ENCODE measurements at places on chromosomes 13 and 19. TPM values are rescaled to one million over a fixed set of nuclear protein-coding genes. Genes with fewer than 3 reads are reported as not detected.

DNA sequence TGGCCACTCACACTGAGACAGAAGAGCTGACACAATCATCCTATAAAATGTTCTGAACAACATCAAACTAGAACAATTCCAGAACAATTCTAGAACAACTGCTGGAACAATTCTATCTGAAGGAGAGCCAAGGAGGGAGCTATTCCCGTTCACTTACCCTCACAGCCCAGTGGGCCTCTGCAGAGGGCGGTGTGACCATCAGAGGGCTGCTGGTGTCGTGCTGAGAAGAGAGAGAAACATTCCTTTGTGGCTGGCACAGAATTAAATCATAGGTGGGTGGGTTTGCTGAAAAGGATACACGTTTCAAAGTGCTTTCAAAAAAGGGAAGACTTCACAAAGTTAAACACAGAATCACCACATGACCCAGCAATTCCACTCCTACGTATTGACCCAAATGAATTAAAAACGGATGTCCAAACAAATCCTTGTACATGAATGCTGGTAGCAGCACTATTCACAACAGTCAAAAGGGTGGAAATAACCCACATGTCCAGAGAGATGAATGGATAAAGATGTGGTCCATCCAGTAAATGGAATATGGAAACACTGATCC is 34.9 kb downstream of the EPS15L1 start:
- no peak for DNase-seq

DNA sequence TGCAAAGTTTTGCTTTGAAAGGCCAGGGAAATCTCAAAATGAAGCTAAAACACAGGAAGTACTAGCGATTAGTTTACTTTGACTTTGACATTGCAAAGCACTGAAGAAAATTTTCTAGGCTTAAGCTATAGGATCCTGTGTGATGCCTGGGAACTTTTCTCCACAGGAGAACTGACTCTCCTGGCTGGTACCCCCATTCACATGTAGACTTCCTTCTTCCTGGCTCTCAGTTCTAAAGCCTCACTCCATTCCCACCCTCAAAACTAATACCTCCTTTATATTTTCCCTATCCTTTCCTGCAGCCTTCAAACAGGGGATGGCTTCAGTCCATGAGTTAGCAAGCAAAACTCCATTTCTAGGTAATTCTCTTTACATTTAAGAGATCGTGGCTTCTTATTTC is 189.5 kb downstream of the SLITRK1 start:
- DNase-seq: no peak

DNA sequence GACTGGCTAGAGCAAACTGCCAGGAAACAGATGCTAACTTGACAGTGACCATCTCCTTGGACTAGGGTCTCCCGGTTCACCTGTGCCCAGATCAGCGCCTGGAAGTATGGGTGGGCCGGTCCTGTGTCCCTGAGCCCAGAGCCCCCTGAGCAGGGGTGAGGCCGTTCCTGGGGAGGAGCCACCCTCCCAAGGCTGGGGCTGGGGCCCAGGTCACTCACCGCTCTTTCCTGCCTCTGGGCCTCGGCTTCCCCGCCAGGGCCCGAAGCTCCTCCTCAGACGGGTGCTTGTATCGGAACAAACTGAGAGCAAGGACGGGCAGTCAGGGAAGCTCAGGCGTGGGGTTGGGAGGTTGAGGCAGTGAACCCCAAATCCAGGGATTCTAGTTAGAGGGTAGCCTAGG is 5.4 kb downstream of the TMEM161A start:
- DNase-seq: no peak

DNA sequence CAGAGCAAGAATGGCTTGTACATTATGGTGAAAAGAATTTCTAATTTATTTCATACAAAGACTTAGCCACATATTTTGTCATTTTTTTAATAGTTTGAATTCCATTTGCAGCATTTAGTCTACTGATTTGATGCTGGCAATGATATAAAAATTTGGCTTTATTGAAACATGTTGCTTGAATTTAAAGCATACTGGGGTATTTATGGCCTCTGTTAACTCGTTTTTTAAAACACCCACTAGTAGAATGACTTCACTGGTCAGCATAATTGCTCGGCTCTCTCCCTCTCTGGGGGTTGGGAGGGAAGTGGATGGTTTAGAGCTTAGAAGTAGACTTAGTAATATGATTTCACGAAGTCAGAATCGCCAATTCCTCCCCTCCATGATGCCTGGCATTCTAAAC is 354.9 kb upstream of the HTR2A start:
- no peak for DNase-seq

DNA sequence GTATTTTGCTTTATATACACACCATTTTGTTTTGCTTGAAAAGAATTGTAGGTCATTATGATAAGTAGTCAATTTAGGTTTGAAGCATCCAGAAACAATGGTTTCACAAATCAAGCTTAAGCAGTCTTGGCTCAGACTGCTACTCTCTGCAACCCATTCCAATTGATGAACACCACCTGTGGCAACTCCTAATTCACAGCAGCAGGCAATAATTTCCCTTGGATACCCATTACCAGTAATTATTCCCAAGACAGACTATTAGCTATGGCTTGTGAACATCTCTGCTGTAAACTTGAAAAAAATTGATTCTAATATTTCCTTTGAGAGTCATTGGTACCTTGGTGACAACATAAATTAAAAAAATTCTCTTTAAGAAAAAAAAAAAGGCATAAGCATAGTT is 299.3 kb upstream of the SLITRK6 start:
- no peak for DNase-seq

GRCh38 chr19:48837051-48837524 is 797 bp upstream of the HSD17B14 start:
- DNase-seq: peak; percentile 44

- DNase-seq: no peak
Measured at GRCh38 chr13:113090415-113090770, 15.2 kb upstream of the F7 start.

GRCh38 chr13:64684685-64685431 is 2545.3 kb downstream of the PCDH9 start:
- no peak for DNase-seq

DNA sequence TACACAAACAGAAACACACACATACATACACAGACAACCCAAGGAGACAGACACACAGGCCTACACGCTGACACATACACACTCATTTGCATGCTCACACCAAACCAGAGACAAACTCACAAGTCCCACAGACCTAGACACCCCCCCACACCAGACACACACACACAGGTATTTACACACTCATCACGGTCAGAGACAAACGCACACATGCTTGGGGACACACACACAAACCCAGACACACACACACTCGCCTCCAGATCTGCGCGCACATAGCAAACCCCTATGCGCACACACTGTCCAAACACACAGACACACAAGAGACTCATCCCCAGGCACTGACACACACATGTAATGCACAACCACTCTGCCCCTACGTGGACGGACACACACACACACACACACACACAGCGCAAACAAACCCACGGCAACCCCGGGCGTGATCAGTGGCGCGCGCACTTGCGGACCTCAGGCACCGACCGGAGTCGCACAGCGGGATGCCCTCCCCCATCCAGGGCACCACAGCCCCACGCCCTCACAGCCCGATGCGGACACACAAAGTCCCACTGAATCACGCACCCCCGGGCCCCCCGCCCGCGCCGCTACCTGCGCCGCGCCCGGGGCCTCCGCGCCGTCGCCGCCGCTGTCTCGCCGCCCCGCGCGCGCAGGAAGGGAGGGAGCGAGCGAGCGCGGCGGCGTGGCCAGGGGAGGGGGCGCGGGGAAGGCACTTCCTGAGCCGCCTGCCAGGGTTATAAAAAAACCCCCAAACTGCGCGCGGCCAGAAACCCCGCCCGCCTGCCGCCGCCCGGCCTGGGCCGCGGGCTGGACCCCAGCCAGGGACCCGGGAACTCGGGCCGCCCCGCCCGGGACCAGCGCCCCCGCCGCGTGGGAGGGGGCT is at the start of gene ADAMTS10:
Gene ADAMTS10 (minus strand): TSS at position 675 of the 895 bp plus-strand sequence. CDS start 5,005 bp downstream, outside the sequence.
- DNase-seq: peak; percentile 77

GRCh38 chr19:5063873-5064645 is 95.1 kb downstream of the KDM4B start:
- DNase-seq: no peak

- DNase-seq: no peak
Measured at GRCh38 chr19:9342610-9343304, 18.8 kb downstream of the ZNF559 start.

DNA sequence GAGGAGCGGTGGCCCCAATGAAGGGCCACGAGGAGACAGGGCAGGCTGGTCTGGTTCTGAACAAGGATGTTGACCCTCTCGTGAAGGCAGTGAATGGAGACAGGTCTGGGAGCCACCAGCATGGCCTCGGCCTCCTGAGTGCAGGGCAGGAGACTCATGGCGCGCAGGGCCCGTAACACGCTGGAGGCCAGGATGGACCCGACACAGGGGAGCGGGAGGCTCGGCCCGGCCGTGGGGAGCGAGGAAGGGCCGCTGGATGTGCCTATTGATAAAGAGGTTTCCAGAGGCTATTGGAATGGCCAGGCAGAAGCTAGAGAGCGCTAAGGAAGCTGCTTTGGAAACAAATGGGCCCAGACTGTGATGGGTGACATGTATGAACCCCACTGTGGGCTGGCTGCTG is 132.5 kb downstream of the STK24 start:
- DNase-seq: no peak

DNA sequence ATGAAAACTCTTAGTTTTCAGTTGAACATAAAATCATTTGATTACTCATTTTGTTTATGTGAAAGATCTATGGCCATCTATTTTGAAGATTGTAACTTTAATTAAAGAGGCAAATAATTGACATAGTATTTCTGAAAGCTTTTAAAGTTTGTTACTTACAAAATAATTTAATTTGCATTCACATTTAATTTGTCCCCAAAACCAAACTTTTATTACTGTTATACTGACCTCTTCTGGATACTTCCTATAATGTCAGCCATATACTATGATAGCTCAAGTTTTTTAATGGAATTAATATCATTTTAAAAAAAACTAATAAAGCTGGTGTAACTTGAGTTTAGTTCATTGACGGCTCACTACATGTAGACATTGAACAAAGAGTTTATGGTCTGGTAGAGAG is 4.9 kb upstream of the SGCG start:
- DNase-seq: no peak

- peak; percentile 38 for DNase-seq
Measured at GRCh38 chr19:16714702-16715287, 4.9 kb upstream of the NWD1 start.

GRCh38 chr19:16588824-16589577 is 16.8 kb upstream of the SLC35E1 start:
- no peak for DNase-seq

- DNase-seq: peak; percentile 80
Measured at GRCh38 chr19:42295831-42296525, 6.0 kb upstream of the PRR19 start.

GRCh38 chr13:53144826-53145225 is 116.2 kb downstream of the OLFM4 start:
- no peak for DNase-seq

GRCh38 chr13:91105270-91105669 is 242.2 kb upstream of the MIR17HG start:
- DNase-seq: no peak

DNA sequence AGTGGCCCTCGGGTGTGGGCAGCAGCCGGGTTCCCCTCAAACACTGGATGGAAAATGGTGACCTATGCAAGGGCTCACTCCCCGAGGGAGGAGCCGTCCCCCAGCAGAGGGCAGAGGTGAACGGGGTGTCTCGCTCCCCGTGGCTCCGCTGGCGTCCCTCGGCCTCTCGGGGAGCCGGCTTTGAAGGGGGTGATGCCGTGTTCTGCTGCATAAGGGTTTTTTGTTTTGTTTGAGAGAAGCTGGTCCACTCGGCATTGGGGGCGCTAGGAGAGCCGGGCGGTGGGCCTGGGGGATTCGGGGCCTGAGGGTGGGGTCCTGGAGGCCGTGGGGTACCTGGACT is 4.0 kb downstream of the EFNA2 start:
- no peak for DNase-seq

DNA sequence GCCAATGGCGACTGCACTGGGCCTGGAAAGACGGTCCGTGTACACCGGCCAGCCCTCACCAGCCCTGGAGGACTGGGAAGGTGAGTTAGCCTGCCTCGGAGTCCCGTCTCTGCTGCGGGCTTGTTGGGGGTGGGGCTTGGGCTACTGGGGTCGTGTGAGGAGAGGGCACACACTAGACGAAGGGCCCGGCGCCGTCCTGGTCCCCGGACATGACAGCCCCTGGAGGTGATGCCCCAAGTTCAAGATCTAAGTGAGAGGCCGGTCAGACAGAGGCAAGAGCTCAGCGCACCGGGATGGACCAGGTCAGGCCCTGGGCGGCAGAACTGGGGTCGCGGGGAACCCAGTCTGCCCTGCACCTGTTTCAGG is 1.6 kb downstream of the CILP2 start:
- DNase-seq: no peak

DNA sequence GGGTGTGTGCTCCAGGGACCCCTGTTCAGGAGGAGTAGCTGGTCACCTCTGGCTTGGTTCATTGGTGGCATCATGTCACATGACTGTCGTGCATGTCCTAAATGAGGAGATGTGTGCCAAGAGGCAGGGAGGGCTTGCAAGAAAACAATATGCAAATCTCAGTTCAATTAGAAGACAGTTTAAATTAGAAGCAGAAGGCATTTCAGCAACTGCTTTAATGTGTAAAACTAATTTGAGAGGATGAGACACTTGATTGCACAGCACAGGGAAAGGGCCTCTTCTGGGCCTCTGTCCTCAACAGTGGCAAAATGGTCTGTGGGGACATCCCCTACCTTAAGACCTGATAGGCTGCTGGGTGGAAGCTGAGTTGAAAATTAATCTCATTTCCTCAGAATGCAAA is 54.6 kb downstream of the SPATA13 start:
- DNase-seq: no peak

Gene MZT1
- polyA plus RNA-seq: 8.5 TPM

Gene MISP3
- polyA plus RNA-seq: 2.9 TPM

Gene PSMD8
- 236 TPM for polyA plus RNA-seq

Gene DCT
- polyA plus RNA-seq: not detected

Gene MAMSTR
- polyA plus RNA-seq: not detected

Gene CBLC
- polyA plus RNA-seq: not detected

All from immature natural killer cell (primary cell).